ENCODE measurements at places on chromosomes 5 and 9.

- no peak for DNase-seq
Measured at GRCh38 chr5:169013846-169014245, 287.1 kb downstream of the SLIT3 start.

GRCh38 chr9:71608825-71609447 lies 159.4 kb downstream of the CEMIP2 start:
- DNase-seq, result peak; percentile 87

- DNase-seq, result peak; percentile 47
Measured at GRCh38 chr5:150622157-150622556, 18.3 kb upstream of the SYNPO start.

GRCh38 chr9:133792721-133793470 lies 54.7 kb upstream of the SARDH start:
- peak; percentile 89 for DNase-seq

GRCh38 chr5:174827558-174827957 lies 103.2 kb downstream of the MSX2 start:
- no peak for DNase-seq

- DNase-seq, result no peak
Measured at GRCh38 chr5:114411380-114411931, 49.6 kb downstream of the KCNN2 start.

- no peak for DNase-seq
Measured at GRCh38 chr5:171692107-171692506, 93.5 kb upstream of the SMIM23 start.

DNA sequence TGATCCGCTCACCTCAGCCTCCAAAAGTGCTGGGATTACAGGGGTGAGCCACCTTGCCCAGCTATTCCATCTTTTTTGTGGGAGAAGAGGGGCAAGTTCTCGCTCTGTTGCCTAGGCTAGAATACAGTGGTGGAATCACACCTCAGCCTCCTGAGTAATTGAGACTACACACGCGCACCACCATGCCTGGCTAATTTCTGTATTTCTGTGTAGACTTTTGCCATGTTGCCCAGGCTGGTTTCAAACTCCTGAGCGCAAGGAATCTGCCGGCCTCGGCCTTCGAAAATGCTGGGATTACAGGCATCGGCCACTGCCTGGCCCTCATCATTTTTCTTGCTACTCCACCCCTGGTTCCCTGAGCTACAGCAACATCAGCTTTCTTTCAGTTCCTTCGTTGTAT lies 2.8 kb upstream of the NOL6 start:
- DNase-seq, result no peak

- DNase-seq, result no peak
Measured at GRCh38 chr5:77643654-77644370, 5.3 kb upstream of the OTP start.

DNA sequence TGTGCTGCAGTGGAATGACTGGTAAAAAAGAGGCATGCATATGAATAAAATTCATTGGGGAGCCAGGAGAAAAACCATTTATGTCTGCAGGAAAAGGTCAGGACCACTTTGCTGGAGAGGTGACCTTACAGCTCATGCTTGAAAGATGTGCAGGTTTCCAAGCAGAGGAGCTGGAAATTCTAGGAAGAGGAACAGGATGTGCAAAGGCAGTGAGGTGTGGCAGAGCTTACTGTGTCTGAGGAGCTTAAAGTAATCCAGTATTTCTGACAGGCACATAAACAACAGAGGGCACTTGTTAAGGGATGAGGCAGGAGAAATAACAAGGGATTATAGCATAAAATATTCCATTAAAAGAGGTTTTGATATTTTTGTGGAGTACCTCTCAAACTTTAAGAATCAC lies 203.2 kb downstream of the CD180 start:
- DNase-seq, result no peak

GRCh38 chr9:126677188-126678084 lies 63.7 kb downstream of the LMX1B start:
- DNase-seq, result peak; percentile 82

DNA sequence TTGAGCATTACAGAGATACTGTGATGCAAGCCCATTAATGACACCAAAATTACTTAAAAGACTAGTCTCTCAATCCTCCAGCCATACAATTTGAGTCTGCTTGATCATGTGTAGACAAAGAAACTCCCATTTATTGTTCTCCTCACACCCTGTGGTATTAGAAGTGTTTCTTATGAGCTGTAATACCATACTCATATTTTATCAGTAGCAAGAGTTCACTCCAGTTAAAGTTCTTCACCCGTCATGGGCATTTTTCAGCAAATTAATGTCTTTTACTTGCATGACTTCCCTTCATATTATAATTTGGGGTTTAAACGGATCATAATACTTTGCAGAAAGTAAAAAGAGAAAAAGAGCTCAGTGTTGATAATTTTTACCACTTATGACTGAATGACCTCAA lies 242.9 kb downstream of the BNC2 start:
- DNase-seq, result no peak

DNA sequence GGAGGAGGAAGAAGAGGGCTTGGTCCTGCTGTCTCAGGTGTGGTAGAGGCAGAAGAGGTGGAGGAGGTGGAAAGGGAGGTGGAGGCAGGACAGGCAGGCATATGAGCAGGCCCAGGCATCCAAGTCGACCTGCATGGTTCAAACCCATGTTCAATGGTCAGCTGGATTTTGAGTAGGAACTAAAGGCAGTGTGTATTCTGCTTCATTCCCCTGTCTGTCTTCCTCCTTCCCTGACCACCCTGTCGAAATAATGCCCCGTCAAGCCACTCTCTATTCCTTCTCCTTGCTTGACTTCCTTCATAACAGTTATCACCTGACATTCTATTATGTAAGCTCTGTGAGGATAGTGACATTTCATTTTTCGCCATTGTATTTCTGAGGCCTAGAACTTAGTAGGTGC lies 34.8 kb downstream of the ATP6V0E1 start:
- DNase-seq, result no peak

DNA sequence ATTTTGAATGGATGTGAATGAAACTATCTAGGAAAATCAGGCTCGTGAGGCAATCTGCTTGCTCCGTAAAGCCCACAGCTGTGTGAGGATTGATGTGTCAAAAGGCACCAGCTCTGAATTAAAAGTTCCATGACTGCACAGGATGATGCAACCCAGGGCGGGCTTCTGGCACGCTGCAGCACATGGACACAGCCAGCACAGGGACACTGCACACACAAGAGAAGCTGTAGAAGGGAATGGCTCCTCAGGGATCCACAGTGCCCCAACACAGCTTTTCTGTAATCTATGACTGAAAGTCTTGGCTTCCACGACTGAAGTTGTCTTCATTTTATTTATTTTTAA lies 151.0 kb downstream of the GCNT1 start:
- DNase-seq, result no peak

GRCh38 chr9:93130861-93131481 lies 3.1 kb downstream of the NINJ1 start:
- DNase-seq, result no peak

Measured in endodermal cell (in vitro differentiated cells).